ENCODE measurements at places on chromosomes 2 and 18. TPM values are rescaled to one million over a fixed set of nuclear protein-coding genes. Genes with fewer than 3 reads are reported as not detected.

The MEP1B gene
- 0.38 TPM for polyA plus RNA-seq

The CD8A gene
- 3.9 TPM for polyA plus RNA-seq

The FHOD3 gene
- polyA plus RNA-seq, result 52.3 TPM

The IL37 gene
- not detected for polyA plus RNA-seq

The DLX1 gene
- 0.29 TPM for polyA plus RNA-seq

The EMX1 gene
- 0.43 TPM for polyA plus RNA-seq

The MAL gene
- 8.2 TPM for polyA plus RNA-seq

The CD8B gene
- polyA plus RNA-seq, result 2.7 TPM

The MARCHF7 gene
- 96.7 TPM for polyA plus RNA-seq

The STON1 gene
- polyA plus RNA-seq, result 19.5 TPM

The HAAO gene
- 6.3 TPM for polyA plus RNA-seq

The LYG2 gene
- polyA plus RNA-seq, result 0.98 TPM

The TEX44 gene
- polyA plus RNA-seq, result not detected

The SPEG gene
- 71.1 TPM for polyA plus RNA-seq

The TBR1 gene
- polyA plus RNA-seq, result not detected

The CRYBA2 gene
- polyA plus RNA-seq, result 0.63 TPM

The UPP2 gene
- 1.5 TPM for polyA plus RNA-seq

The TMEM127 gene
- 64.3 TPM for polyA plus RNA-seq

The SCYGR5 gene
- polyA plus RNA-seq, result not detected

The CXCR1 gene
- polyA plus RNA-seq, result not detected

The BOLA3 gene
- polyA plus RNA-seq, result 46.1 TPM

The COLEC12 gene
- 19.2 TPM for polyA plus RNA-seq

The ZNF521 gene
- 60.2 TPM for polyA plus RNA-seq

The WDR54 gene
- 37.7 TPM for polyA plus RNA-seq

The NEU2 gene
- polyA plus RNA-seq, result not detected

The FHL2 gene
- 7.7 TPM for polyA plus RNA-seq

The PROM2 gene
- 5.9 TPM for polyA plus RNA-seq

The TUBA3E gene
- not detected for polyA plus RNA-seq

The SLC5A7 gene
- 11.3 TPM for polyA plus RNA-seq

The INHBB gene
- 13.2 TPM for polyA plus RNA-seq

The DES gene
- polyA plus RNA-seq, result 3.5 TPM

The SCRN3 gene
- 58.8 TPM for polyA plus RNA-seq

The DCC gene
- polyA plus RNA-seq, result 17.7 TPM

The NTSR2 gene
- 3.5 TPM for polyA plus RNA-seq

The VSNL1 gene
- 423 TPM for polyA plus RNA-seq

The NPHP1 gene
- polyA plus RNA-seq, result 11.8 TPM

The MDH1B gene
- 6.5 TPM for polyA plus RNA-seq

The ERFE gene
- polyA plus RNA-seq, result 2.4 TPM

Data from spinal cord (tissue), 10 donors.